ENCODE measurements at places on chromosomes 3 and 15.

- no peak for DNase-seq
These were observed 740 bp upstream of the NSMCE3 start for GRCh38 chr15:29270169-29270955.

DNA sequence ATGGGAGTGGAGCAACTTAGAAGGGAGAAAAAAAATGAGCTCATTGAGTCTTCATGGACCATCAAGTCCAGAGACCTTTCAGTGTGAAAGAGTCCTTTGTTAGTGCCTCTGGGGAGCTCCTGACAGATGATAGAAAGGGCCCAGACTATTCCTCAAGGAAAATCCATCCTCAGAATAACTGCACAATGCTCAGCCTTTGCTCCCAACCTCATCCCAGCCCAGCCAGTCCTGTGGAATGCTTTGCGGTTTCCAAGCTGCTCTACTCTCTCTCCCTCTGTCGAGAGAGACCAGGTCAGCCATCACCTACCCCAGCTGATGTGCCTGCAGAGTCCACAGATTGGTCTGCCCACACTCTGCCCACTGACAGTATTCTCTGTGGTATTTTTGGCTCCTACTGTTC lies 406.2 kb downstream of the MFSD1 start:
- no peak for DNase-seq

GRCh38 chr15:78712797-78713515 lies 71.9 kb upstream of the CHRNB4 start:
- DNase-seq, result no peak

GRCh38 chr3:197567904-197568681 lies 12.3 kb upstream of the BDH1 start:
- DNase-seq, result no peak

GRCh38 chr3:54914180-54914579 lies 13.7 kb downstream of the LRTM1 start:
- DNase-seq, result no peak

GRCh38 chr3:134370611-134371531 lies 3.4 kb downstream of the AMOTL2 start:
- DNase-seq, result no peak

DNA sequence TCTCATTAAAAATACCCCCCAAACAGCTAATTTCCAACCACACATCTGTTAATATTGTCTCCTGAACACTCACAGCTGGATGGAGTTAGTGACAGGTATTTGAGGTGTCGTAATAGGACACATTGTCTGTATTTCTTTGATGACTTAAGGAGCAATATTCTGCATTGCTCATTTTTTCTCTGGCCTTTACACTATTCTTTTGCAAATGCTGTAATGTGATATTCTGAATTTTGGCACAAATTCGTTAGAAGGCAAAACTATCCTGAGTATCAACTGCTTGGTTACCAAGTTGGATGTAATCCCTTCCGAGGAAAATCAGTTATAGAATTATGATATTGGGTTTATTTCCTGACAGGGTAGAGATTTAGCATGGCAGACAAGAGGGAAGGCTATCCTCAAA lies 1030.2 kb downstream of the MCTP2 start:
- DNase-seq, result no peak

DNA sequence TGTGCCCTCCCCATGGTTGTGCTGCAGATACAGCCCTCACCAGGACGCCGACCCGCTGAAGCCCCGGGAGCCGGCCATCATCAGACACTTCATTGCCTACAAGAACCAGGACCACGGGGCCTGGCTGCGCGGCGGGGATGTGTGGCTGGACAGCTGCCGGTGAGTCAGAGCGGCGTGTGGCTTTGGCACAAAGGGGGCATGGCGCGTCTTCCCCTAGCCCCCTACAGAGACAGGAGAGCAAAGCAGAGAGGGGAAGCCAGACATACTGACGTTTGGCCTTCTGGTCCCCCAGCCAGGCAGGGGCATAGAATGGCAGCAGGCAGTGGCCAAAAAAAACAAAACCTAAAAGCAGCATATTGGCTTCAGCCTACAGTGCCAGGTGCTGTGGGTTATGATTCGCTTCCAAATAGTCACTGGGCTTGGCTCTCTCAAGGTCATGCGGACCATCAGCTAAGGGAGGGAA lies 64.0 kb downstream of the MESD start:
- no peak for DNase-seq

GRCh38 chr3:192745150-192745549 lies 17.8 kb upstream of the FGF12 start:
- DNase-seq, result no peak

GRCh38 chr3:188021502-188022040 lies 132.4 kb upstream of the LPP start:
- no peak for DNase-seq

GRCh38 chr3:153577059-153577736 lies 415.2 kb downstream of the RAP2B start:
- DNase-seq, result no peak

- DNase-seq, result no peak
These were observed 58.9 kb downstream of the RAB7A start for GRCh38 chr3:128784843-128785242.

DNA sequence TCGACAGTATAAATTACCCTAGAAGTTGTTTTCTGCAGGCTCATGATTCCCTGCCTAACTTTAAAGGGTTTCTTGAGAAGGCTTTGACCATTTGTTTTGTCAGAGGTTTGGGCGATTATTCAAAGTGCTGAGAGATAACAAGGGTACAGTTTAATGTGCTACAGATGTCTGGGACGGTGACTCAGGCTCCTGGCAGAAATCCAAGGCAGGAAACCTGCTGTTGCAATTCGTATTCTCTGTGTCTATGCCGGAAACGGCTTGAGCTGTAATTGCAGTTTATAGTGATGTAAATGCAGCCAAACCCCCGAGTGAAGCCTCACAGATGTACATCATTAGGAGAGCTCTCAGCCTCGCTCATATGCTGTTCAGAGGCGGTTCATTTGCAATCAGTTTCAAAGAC lies 65.6 kb downstream of the SYNPR start:
- DNase-seq, result peak; percentile 48

GRCh38 chr15:45583731-45584639 lies 3.2 kb upstream of the BLOC1S6 start:
- no peak for DNase-seq

DNA sequence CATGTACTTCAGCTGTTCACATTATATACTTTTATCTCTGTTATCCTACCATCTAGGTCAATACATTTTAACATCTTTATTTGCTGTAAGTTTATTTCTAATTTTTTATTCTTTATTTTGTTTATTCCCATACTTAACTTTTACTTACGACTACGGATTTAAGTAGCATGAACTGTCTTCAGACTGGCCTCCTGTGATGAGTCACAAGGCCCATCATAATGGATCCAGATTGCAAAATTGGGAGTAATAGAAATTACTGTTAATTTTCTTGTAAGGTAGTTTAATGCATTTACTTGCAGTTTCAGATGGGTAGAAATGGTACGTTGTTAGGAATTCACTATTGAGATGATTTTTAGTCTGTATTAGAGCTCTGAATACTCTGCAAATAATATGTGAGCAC lies 45.9 kb downstream of the PPARG start:
- DNase-seq, result no peak

GRCh38 chr3:9810433-9810770 lies 340 bp downstream of the TTLL3 start:
- DNase-seq, result no peak

- DNase-seq, result no peak
These were observed 751.7 kb downstream of the CADM2 start for GRCh38 chr3:85710490-85710889.

GRCh38 chr3:60598671-60599070 lies 652.6 kb downstream of the FHIT start:
- DNase-seq, result no peak

DNA sequence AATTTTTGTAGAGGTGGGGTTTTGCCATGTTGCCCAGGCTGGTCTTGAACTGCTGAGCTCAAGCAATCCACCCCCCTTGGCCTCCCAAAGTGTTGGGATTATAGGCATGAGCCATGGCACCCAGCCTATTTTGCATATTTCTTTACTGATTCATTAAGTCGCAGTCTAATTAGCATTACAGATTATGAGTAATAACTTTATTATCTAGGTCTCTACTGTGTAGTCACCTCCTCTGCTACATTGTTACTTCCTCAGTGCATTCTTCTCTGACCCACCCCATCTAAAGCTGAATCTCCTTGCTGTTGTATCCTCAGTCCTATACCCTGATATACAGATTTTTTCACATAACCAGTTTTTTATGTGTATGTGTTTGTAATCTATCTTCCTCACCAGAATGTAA lies 61.7 kb downstream of the TFDP2 start:
- no peak for DNase-seq

DNA sequence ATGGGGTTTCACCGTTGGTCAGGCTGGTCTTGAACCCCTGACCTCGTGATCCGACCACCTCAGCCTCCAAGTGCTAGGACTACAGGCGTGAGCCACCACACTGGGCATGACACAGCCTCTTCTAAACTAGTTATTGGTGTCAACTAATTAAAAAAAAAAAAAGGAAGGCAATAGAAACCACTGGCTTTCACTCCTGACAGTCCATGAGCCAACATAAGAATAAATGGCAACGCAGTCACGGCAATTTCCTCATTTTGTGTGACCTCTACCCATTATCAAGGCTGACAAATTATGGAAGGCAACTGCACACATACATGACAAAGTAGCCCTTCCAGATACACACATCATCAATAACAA lies 5.9 kb downstream of the ARHGEF3 start:
- DNase-seq, result no peak

DNA sequence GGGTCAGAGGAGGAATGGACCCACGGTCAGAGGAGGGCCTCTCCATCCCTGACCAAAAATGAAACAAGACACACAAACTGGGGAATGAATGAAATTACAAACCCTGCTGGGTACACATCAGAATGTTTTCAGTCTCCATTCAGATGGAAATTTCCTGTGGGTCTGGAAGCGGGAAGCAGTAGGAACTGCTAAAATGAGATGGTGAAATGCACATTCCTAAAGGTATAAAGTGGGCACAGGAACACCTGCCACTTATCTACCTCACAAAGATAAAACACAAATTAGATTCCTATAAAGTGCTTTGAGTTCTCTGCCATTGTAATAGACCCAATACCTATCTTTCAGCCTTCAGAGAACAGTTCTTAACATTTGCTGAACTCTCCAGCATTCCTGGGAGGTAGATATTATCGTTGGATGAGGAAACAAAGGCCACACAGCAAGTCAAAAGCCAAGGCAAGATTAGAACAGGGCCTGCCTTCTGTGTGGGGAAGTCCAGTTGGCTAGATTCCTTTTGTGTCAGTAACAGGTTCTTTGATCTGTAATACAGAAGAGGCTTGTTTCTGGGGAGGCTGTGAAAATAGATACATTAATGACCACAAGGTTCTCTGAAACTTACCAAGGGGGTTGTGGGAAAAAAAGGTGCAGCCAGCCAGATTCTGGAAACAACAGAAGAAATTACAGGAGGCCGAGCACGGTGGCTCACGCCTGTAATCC lies 98.4 kb downstream of the IGF2BP2 start:
- DNase-seq, result no peak

- no peak for DNase-seq
These were observed 101.7 kb upstream of the RAP2B start for GRCh38 chr3:153060346-153060745.

DNA sequence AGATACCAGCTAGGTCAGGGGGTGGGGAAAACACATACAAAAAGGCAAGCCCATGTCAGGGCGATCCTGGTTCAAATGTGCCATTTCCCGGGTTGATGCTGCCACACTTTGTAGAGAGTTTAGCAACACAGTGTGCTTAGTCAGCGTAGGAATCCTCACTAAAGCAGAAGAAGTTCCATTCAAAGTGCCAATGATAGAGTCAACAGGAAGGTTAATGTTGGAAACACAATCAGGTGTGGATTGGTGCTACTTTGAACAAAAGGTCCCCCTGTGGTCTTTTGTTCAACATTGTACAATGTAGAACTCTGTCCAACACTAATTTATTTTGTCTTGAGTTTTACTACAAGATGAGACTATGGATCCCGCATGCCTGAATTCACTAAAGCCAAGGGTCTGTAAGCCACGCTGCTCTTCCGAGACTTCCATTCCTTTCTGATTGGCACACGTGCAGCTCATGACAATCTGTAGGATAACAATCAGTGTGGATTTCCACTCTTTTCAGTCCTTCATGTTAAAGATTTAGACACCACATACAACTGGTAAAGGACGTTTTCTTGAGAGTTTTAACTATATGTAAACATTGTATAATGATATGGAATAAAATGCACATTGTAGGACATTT lies 28.9 kb downstream of the TPM1 start:
- no peak for DNase-seq

DNA sequence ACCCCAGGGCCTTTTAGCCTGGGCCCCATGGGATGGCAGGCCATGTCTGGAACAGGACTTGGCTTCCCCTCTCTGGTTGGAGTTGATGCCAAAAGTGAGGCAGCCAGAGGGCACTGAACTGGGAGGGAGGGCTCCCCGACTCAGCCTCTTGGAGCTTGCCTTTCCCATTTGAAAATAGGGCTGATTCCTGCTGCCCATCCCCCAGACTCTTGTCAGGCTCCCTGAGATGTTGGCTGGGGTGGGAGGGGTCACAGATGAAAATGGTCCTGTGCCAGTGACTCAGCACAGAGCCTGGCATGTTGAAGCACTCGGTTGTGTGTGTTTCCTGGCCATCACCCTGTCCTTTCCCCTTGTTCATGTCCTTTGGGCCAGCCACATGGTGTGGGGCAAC lies 6.6 kb downstream of the PPCDC start:
- DNase-seq, result no peak

DNA sequence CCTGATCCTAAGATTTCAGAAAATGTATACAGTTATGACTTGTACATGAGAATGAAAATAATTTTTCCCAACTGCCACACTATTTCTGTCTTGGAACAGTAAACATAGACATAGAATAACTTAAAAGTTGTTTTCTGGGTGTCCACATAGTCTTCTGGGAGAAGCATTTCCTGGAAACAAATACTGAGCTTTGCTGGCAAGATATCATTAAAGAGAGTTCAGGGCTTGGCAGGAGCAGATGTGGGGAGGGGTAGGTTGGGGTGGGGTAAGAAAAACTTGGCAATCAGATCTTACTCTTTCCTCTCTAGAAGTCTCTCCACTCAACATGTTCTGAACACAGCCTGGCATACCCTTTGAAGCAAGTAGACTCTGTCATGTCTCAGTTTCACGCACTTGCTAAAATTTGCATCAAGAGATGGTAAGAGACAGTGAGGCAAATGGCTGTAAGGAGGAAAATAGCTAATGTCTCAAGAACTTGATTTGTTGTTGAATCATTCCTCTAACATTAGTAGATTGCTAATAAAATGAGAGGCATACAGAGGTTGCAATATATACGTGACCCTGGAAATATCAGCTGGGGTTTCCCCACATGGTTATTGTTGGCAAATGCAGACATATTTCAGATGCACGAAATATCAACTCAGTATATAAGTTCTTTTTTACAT lies 27.3 kb upstream of the ABI3BP start:
- DNase-seq, result no peak

Data from omental fat pad (tissue), 4 donors.